Urinary bladder (tissue), 4 donors: ENCODE measurements at places on chromosomes 1 and 21. TPM values are rescaled to one million over a fixed set of nuclear protein-coding genes. Genes with fewer than 3 reads are reported as not detected.

DNA sequence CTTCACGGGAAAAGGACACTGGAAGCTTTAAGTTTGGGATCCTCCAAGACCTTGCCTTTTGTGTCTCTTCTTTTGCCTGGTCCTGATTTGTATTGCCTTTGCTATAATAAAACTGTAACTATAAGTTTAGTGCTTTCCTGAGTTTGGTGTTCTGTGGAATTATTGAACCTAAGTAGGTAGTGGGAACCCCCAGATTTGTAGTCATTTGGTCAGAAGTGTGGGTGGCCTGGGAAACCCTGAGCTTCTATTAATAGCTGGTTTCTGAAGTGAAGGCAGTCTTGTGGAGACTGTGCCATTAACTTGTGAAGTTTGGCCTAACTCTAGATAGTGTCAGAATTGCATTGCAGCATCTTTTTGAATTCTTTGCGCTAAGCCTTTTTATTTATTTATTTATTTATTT, 6.8 kb upstream of the MYCL start:
- no peak for DNase-seq

DNA sequence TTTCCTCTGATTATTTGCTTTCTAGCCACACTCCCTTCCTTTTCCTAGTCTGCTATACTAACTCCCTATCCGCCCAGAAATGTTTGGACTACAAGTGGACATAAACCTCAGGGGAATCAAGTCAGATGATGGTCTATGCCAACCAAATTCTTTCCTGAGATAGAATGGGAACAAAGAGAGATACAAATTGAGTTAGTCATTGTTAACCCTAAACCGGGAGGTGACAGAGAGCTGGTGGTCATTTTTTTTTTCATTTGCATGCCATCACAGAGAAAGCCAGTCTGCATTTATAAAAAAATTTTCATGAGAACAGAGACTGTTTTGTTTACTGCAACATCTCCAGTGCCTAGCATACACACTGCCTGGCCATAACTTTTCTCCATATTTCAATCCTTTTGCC, 35.0 kb downstream of the MYSM1 start:
- DNase-seq, result no peak

DNA sequence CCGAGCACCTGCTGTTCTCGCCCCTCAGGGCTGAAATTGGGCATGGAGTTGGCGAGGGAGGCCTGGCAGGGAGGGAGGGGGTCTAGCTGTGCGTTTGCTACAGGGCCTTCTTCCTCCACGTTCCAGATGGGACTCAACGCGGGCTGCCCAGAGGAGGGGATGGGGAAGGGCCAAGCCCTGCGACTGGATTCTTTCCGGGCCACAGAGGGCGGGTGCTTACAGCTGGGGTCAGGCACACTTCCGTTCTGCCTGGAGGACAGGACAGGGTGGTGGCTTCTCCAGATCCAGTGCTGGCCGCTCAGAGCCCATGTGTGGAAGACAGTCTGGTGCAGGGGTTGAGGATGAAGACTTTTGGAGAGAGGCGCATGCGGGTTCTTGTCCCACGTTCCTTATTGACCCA, 90.0 kb downstream of the EDEM3 start:
- DNase-seq, result no peak

DNA sequence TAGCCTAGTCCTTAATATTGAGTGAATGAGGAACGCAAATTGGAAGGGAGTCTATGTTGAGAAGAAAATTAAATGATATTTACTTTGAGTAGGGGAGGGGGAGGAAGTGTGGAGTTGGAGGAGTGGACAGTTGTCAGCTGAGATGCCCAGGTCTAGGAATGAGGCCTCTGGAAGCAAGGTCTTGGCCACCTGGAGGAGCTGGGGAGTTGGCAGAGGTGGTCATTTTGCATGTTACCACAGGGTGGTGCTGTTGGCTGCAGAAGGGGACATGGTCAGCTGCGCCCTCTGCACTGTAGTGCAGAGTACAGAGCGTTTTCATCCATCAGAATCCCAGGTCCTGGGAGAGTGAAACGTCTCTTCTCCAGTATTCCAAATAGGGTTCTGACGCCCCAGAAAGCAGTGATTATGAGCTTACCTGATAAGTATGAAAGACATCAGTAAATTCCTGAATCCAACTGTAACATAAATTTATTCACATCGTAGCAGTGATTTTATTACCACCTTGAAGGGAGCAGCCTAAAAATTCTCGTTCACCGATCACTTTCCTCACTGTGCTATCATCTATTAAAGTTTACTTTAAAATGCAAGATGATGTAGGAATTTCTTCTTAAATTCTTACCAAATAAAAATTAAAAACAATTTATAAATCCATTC, 13.8 kb downstream of the PARK7 start:
- no peak for DNase-seq

DNA sequence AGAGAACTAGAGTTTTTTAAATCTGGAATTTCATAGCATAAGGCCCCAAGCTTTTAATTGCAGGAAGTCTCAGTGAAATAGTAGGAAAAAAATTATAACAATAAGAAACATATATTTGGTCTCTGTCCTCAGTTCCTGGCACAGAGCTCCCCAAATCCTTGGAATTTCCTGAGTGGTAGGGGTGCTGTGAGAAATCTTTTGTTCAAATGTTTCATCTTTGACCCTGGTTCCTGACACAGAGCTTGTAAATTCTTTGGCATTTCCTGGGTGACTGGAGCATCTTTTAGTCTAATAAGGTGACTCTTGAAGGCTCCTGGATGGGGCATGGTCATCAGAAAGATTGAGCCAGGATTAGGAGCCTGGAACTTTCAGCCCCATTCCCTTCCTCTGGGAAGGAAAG, 225.7 kb upstream of the AJAP1 start:
- no peak for DNase-seq

- no peak for DNase-seq
Measured at GRCh38 chr1:188249811-188250210, 1421.1 kb downstream of the PLA2G4A start.

- DNase-seq, result no peak
Measured at GRCh38 chr1:208161005-208161404, 83.2 kb downstream of the PLXNA2 start.

DNA sequence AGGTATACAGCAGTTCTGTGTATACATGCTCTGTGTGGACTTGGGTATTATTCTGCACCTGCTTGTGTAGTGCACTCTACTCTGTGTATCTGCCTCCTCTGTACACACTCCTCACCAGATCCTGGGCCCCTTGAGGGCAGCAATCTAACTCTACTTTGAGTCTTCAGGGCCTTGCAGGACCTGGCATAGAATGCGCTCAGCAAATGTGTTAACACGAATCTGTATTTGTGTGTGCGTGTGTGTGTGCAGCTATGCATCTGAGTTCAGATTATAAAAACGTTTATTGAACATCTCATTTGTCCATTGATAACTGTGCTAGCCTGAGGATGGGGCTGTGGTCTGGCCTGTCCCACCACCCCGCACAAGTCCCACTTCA, 3.9 kb upstream of the MEF2D start:
- DNase-seq, result no peak

- no peak for DNase-seq
Measured at GRCh38 chr1:7581754-7582459, 189.2 kb upstream of the VAMP3 start.

GRCh38 chr21:44399955-44400790, 46.8 kb downstream of the TRPM2 start:
- no peak for DNase-seq

DNA sequence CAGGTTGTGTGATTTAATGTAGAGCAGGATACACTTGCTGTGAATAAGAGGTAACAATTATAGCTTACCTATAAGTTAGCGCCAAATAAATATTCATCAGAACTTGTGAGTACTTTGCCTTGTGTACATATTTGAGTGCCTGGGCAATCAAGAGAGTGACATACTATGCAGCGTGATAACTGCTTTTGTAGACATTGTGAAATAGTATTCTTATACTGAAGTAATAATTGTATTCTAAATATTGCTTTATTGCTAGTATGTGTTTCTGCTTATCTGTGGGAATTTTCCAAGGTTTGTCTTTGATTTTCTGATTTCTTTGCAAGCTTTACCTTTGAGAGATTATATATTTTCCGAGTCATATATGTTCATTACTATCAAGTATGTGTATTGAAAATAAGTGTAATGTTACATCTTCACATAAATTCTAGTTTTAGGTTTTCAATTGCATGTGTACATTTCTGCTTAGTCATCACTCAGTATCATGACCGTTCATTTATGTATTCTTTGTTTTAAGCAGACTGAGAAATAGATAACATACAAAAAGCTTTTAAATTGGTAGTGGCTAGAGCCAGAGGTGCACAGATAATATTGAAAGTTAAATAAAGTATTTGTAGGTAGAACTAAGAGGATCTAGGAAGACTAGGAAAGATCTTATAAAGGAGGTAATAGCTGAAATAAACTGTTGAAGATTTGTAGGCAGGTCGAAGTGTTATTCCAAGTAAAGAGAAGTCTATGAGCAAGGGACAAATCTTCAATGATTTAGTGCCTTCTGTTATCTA, 19.5 kb downstream of the USP25 start:
- DNase-seq, result no peak

- no peak for DNase-seq
Measured at GRCh38 chr1:26771643-26772321, 16.0 kb upstream of the PIGV start.

GRCh38 chr21:35038772-35039319, 10.3 kb downstream of the RUNX1 start:
- no peak for DNase-seq

DNA sequence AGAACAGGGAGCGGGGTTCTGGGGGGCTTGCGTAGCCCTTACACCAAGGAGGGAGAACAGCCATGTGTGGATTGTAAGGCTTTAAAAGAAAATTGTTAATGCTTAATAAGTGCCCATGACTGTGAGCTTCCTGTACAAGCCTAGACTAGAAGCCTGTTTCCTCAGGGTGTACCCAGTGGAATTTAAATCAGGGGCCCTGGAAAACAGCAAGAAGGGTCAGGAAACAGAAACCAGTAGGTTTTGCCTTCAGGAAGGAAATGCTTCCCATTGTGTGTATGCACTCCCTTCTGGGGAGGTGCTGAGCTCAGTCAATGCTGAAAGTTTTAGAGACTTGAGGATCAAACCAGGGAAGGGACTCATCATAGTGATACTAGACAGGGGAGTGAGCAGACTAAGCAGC, 12.7 kb downstream of the UTP11 start:
- DNase-seq, result no peak

DNA sequence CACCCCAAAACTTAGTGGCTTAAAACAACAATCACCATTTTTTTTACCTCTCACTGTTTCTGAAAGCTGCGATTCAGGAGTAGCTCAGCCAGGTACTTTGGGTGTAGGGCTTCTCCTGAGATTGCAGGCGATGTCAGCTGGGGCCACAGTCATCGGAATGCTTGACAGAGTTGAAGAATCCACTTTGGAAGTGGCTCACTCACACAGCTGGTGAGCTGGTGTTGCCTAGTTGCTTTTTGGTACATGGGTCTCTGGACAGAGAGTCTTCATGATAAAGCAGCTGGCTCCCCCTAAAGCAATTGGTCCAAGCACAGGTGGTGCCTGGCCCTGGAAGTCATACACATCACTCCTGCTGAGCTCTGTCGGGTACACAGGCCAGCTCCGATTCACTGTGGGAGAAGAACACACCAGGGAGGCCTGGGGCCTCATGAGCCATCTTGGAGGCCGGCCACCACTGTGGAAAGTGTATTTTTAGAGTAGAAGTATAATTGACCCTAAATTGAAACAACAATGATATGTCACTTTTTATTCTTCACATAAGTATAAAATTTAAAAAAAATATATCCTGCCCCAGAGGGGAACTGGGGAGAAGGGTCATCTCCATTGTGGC, 75.2 kb upstream of the GALNT2 start:
- no peak for DNase-seq

DNA sequence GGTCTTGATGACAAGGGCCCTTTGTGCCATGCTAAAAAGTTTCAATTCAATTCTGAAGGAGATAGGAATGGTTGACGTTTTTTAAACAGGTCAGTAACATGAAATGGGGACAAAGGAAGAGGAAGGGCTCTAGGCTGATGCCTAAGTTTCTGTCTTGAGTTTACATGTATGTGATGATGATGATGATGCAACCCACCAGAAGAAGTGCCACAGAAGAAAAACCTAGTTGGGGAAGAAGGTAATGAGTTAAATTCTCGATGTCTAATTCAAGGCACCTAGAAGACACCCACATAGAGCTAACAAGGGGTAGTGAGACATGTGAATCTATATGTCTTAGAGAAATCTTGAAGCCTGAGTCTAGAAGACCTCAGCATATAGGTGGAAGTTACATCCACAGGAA, 44.4 kb upstream of the ATP1A1 start:
- DNase-seq, result no peak

DNA sequence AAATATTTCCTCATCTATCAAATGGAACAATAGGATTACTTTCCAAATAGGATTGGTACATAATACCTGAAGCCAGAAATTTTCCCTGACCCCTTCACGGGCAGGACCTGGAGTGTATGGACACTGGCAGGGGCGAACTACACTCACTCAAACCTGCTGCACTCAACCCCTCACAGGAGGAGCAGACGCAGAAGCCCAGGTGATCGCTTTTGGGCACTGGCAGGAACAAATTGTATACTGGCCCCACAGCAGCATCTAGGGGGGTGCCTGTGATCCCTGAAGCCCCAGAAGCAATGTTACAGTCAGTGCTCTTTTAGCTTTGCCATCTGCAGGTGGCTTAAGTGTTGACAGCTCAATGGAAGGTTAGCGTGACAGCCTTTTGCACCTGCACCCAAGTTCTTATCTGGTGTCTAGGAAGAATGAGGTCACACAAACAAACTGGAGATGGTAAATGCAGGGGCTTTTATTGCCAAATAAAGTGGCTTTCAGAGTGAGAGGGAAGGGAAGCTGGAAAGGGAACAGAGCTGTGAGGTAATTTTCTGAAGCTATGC, 199.2 kb upstream of the NEGR1 start:
- DNase-seq, result no peak

DNA sequence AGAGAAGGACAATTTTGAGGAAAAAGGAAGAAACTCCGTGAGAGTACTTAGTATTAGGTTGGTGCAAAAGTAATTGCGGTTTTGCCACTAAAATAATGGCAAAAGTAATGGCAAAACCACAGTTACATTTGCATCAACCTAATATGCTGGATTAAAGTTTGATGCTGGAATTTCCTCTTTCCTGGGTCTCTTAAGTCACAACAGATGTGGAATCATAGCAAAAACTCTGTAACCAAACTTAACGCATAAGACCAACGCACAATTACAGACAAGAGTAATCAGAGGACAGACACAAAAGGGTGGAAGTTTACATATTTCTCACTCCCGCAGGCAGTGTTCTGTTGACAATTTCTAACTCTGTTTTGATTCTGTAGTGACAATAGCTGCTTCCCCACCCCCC, 182.4 kb downstream of the BACH1 start:
- no peak for DNase-seq

GRCh38 chr1:246907472-246907871, 24.3 kb downstream of the AHCTF1 start:
- DNase-seq, result peak; percentile 48

- no peak for DNase-seq
Measured at GRCh38 chr1:49597436-49597835, 426.3 kb downstream of the AGBL4 start.

Gene OPRD1
- polyA plus RNA-seq, result not detected

Gene TNN
- 0.03 TPM for polyA plus RNA-seq

Gene CYYR1
- 21.1 TPM for polyA plus RNA-seq

Gene OR10J4
- not detected for polyA plus RNA-seq

Gene ITLN2
- polyA plus RNA-seq, result 0.37 TPM

Gene FLG2
- not detected for polyA plus RNA-seq

Gene LRRC71
- polyA plus RNA-seq, result not detected

Gene PPT1
- polyA plus RNA-seq, result 102 TPM

Gene LAD1
- 14.6 TPM for polyA plus RNA-seq

Gene ARL8A
- polyA plus RNA-seq, result 39.8 TPM

Gene GCSAML
- polyA plus RNA-seq, result 0.42 TPM

Gene DNAJC6
- polyA plus RNA-seq, result 2.9 TPM

Gene UBXN10
- 3.2 TPM for polyA plus RNA-seq

Gene MANEAL
- 3.1 TPM for polyA plus RNA-seq

Gene SETDB1
- polyA plus RNA-seq, result 21.0 TPM

Gene EPS8L3
- 0.23 TPM for polyA plus RNA-seq
